ENCODE measurements at places on chromosomes 11 and 22.

- DNase-seq: no peak
These were observed 125.7 kb upstream of the DDI1 start for GRCh38 chr11:103910721-103911120.

- DNase-seq: no peak
These were observed 125.9 kb downstream of the RCN1 start for GRCh38 chr11:32216749-32217148.

DNA sequence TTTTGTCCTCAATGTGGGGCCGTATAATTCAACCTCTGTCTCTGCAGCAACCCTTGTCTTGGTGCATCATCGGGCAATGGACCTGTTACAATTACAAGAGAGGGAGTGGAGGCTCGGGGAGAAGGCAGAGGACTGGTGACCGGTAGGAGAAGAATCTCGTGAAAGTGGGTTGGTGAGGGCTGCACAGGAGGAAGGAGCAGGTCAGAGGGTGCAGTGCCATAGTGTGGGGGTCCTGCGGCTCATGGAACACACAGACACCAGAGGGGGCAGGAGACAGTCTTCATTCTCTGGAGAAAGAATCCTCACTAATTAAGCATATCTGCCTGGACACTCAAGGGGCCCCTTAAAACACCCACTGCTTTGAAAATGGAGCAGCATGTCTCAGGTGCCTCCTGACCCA is 174.7 kb upstream of the B3GAT1 start:
- DNase-seq: no peak

- no peak for DNase-seq
These were observed 50.8 kb upstream of the NAV2 start for GRCh38 chr11:19661827-19662226.

DNA sequence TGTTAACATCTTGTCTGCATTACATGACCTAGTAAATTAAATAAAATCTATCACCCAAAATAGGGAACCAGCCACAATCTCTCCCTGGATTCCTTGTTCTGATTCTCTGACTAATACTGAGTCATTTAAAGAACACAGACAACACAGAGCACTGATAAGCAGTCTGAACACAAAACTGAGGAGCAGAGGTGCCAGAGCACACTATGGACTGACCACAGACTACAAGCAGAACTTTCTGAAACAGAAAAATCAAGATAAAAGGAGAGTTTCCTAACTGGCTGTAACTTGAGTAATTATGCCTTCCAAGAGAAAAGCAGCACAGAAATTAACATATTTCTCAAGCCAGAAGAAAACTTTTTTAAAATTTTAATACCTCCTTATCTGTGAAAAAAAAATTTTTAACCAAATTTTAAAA is 128.8 kb downstream of the SGSM3 start:
- DNase-seq: no peak

DNA sequence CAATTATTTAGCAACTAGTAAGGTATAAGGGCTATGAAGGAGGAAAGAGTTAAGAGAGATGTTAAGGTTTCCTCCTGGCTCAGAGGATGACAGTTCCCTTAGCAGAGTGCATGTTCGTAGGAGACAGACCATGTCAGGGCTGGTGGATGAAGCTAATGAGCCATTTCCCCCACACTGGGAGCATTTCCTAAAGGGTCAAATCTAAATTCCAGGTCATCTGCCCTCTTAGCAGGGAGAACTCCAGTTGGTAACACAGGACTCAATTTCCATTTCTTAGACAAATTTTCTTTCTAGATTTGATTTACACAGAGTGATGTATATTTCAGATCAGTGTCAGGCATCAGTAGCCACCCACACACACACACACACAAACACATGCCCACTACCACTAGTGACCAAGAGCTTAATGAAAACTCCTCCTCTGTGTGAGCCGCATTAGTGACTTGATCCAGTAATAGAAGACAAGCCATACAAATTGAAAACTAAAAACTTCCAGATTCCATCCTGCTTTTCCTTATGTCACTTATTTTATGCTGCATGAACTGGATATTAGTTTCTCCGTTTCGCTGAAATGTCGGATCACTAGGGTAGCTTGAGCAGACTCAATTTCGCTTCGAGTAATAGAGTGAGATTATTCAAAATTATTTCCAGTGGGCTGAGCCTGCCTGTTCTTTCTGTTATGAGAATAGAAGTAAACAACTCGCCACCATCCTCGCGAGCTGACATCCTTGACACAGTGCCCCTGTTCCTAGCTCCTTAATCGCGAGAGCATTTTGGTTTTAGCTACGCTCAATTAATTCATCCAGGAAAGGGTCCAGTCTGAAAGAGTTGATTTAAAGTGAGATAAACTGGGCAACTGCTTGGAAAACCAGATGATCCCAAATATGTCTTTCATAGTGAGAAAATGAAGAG is 582.6 kb downstream of the SOX6 start:
- DNase-seq: no peak

GRCh38 chr22:38204784-38205183 is 3.0 kb downstream of the MAFF start:
- no peak for DNase-seq

DNA sequence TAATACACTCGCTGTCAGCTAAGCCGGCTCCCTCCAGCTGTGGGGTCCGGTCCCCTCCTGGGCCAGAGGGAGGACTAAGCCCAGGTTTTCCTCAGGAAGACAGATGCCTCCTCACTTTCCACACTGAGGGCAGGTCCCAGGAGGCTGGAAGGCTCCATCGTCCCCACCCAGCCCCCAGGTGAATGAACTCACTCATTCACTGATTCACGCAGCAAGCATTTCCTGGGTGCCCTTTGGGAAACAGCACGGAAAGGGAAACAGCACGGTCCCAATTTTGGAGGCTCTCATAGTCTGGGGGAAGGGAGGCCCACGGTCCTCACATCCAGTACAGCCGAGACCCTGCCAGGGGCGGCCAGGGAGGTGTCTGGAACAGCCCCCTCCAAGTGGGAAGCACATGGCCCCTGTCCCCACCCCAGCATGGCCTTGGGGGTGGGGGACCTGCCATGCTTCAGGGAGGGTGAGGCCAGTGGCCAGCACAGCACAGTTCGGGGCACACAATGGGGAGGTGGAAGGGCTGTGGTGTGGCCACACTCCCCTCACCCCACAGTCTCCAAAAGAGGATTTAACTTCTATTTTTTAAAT is 9.3 kb upstream of the TH start:
- DNase-seq: no peak

DNA sequence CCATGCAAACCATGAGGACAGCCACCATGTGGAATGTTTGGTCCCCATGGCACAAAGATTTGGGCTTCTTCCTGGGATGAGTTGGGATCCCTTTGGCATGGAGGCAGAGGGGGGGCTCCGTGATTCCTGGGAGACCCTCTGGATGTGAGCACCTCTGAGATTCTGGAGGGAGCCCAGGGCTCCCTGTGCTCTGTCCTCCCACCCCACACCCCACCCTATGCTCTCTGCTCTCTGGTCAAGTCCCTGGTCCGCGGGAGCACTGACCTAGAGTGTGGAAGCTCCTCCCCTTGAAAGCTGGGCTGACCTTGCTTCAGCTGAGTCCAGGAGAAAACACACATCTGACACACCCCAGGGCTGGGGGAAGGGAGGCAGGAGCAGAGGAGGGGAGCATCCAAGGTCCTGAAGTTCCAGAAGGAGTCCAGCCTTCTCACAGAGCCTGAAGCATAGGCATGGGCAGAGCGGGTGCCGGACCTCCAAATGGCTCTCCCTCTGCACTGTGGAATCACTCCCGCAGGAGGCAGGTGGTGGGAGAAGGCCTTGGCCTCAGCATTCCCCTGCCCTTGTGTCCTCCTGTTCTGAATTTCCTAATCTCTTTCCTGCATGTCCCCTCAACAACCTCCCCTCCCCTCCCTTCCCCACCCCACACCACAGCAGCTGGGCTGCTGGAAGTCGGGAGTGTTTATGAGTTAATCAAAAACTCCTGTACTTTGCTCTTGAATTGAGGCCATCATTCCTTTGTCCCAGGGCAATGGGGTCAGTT is 25.7 kb upstream of the OAF start:
- DNase-seq: peak; percentile 87

- no peak for DNase-seq
These were observed 91.5 kb downstream of the GGTLC2 start for GRCh38 chr22:22735695-22736611.

GRCh38 chr22:41347066-41347859 is 34.5 kb upstream of the TEF start:
- no peak for DNase-seq

GRCh38 chr11:62502030-62502730 is 44.4 kb downstream of the AHNAK start:
- no peak for DNase-seq

GRCh38 chr11:126546191-126546590 is 190.7 kb downstream of the ST3GAL4 start:
- DNase-seq: no peak

GRCh38 chr11:70105369-70105754 is 27.2 kb downstream of the ANO1 start:
- no peak for DNase-seq
